Muscle of leg (tissue), 16 donors: ENCODE measurements at places on chromosomes 3 and 15. TPM values are rescaled to one million over a fixed set of nuclear protein-coding genes. Genes with fewer than 3 reads are reported as not detected.
A peak's percentile ranks its signal among the peaks of the same experiment; 100 is the strongest.

DNA sequence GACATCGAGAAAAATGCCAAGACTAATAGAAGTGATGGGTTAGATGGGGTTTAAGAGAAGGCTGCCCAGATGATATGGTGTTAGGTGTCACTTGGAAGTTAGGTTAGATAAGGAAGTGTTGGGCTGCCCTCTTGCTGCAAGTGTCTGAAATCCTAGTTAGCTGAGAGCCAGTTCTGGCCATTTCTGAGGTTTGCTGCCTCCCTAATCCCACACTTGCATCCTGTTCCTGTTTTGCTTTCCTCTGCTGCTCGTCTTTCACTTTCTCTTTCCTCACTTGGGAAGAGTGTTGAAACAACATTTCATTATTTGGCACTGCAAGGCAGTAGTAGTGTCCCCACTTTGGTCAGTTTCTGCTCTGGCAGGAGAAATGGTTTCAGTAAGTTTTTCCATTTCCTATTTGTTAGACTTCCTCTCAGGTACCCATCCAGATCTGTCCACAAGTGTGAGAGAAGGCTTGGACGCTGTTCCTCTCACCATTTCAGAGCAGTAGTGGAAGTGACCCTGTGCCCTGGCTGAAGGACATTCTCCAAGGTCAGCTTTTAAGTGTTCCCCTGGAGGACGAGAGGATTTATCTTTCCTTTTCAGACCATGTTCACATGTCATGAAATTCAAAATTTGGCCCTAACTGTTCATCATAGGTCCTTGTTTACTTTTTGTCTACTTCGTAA is 93.3 kb downstream of the ADAMTSL3 start:
- DNase-seq, result peak; percentile 86

GRCh38 chr3:128806588-128806987 is 72.8 kb upstream of the ACAD9 start:
- no peak for DNase-seq

DNA sequence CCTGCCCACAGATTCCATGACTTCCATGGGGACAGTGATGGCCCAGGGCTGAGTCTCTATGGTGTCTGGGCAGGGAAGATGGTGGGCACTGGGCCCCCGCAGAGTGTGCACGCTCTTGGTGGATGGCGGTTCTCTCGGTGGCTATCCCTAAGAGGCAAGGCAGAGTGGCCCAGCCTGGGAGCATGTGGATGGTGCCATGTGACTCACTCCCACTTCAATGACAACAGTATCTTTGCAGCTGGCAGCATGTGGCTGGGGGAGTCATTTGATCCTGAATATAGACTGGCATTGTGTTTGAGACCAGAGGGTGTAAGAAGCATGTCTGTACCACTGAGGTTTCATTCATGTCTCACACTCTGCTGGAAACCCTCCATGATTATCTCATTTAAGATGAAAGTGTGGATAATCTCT is 101.2 kb downstream of the CORO2B start:
- DNase-seq, result peak; percentile 25

GRCh38 chr3:163384383-163384782 is 1693.9 kb downstream of the SI start:
- no peak for DNase-seq

- DNase-seq, result no peak
Measured at GRCh38 chr3:62605413-62606068, 232.2 kb upstream of the FEZF2 start.

Gene GOLGA8G
- polyA plus RNA-seq, result not detected

Gene DUOX1
- polyA plus RNA-seq, result 2.5 TPM

DNA sequence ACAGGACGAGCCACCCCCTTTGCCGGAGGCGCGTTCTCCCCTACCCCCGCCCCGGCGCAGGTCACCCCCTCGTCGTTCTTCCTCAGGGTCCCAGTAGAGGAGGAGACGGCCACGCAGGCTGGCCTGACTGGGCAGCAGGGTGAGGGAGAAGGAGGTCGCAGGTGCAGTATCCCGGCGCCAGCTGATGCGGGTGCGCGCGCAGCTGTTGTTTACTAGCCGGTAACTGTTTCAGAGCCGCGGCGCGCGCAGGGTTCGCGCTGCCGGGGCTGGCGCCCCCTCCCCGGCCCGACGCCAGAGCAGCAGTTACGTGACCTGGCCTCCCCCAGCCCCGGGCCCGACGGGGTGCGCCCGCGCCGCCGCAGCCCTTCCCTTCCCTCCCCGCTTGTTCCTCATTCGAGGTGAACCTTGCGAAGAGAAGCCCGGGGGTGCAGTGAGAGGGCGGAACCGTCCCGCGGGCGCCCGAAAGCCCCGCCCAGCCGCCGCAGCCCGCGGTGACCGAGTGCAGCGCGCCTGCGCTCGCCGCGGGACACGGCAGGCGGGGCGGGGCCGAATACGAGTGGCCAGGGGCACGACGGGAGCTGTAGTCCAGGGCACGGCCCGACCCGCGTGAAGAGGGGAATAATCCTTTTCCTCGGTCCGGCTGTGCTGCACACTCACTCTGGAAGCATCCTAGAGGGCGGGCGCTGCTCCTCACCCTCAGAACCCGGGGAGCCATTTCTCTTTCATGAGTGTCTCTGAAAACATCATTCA is at the start of gene SLC12A6:
SLC12A6 (minus strand) TSS at position 225 of the 750 bp plus-strand sequence. CDS start 1,101 bp downstream, outside the sequence.
- peak; percentile 95 for DNase-seq
